ENCODE measurements at places on chromosomes 11 and 22.

DNA sequence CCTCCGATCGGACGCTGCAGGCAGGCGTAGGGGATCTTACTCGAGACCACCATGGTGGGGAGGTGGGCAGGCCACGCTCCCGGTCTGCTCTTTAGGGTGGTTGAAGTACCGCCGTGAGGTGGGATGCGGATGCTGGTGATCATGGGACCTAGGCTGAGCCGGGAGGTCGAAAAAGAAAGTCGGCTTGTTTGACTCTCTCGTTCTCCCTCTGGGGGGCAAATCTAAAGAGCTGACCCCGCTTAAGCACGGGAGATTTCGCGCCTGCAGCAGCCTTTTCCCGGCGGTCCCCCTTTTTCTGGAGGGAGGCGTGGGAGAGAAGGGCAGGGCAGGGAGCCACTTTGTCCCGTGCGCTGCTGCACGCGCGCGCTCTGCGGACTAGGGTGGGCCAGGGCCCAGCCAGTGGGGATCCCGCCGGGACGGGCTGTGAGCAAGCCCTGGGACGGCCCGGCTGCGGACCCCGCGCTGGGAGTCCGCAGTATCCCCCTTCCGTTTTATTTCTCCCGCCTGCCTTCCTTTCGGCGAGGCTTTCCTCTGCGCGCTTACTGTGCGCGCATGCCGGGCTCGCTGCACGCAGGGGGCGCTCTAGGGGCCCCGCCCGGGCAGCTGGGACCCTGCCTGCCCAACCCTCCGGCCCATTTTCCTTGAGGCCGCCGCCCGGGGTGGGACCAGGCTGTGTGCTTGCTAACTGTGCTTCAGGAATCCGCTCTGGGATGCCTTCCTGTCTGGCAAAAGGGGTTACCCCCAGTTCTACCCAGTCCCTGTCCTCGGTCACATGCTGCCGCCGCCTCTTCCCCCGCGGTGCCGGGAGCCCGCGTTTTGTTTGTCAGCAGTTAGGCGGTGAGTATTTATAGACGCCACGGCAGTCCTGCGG lies 81.0 kb downstream of the PRR5L start:
- DNase-seq: peak; percentile 34

GRCh38 chr11:81892770-81893635 lies 840.7 kb downstream of the FAM181B start:
- no peak for DNase-seq

DNA sequence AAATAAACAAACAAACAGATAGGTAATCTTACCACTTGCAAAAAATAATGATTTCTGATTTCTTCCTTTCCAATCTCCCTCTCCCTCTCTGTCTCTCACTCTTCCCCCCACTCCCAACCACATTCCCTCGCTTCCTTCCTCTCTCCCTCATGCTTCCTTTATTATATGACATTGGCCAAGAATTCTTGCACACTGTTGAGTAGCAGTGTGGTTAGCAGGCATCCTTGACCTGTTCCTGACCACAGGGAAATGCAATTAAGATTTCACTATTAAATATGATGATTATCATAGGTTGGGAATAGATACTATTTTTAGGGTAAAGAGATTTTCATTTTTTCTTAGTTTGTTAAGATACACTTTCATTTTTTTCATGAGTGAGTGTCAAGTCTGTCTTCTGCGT lies 14.7 kb upstream of the PLAAT4 start:
- no peak for DNase-seq

GRCh38 chr11:85947431-85948272 lies 92.5 kb downstream of the CCDC83 start:
- DNase-seq: no peak

- peak; percentile 10 for DNase-seq
Measured at GRCh38 chr11:113873236-113873626, 2.1 kb downstream of the USP28 start.

DNA sequence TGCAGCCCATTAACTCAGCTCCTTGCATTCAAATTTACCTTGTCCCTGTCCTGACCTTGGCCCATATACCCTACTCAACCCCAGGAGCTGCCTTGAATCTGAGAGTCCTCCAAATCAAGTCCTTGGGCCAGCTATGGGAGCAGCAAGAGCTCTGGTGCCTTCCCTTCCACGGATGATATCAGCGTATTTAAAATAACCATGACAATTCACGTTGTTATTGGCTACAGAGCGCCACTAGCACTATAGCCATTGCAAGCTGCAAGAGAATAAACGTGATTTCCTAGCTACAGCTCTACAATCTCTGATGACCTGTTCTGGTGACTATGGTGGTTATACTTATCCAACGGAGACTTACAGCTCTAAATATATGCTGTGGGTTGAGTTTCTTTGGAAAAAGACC lies 357.8 kb downstream of the LARGE1 start:
- peak; percentile 38 for DNase-seq

DNA sequence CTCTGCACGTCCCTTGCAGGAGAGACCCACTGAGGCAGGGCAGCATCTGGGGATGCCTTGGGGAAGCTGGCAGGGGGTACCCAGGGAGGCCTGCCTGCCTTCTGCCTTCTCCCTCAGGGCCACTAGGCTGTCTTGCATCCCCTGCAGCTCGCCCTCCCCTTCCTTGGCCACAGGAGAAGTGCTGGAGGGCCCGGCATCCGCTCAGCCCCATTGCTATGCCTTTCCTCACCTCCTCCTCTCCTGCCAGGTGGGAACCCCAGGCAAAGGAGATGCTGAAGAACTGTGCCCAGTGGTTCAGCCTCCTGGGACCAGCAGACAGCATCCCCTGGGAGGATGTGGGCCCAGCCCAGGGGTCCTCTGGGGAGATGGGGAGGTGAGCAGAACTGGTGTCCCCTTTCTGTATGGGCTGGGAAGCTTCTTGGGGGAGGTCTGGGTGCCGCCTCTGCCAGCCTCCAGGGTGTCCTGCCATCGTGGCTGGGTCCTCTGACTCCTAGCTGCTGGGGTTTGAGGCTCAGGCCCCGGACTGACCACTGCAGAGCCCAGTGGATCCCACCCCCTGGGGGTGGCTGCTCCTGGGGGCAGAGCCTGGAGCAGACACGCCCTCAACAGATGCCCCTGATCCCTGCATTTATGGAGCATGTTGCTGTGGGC lies 20.6 kb downstream of the MRGPRG start:
- DNase-seq: no peak

DNA sequence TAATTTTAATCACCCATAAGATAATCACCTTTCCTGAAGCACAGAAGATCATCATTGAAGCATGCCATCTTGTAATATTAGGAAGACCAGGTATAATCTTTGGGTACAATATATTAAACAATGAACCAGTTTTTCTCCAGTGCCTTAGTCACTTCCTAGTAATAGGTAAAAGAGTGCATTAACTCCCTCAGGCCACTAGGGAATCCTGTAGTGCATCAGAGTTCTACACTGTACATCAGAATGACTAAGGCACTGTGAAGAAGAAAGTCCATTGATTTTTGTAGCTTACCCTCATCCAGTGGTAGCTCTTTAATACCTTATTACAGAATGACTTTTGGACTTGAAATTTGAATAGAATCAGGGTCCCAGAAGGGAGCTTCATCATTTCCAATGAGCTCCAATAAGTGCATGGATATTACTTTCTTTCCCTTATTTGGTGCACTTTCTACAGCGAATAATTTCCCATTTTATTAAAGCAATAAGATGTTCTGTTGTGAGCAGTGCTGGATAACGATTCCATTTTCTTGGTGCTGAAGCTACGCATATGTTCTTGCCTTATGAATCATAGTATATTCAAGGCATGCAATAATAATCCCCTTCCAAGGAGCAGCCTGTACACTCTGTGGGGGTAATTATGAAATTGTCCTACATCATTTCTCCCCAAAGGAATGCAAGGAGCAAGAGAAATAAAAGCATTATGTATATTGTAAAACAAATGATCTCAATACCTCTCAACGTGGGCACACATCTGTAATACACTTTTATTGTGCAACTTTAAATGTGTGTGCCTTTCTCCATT lies 4.7 kb downstream of the C11orf87 start:
- DNase-seq: peak; percentile 26

DNA sequence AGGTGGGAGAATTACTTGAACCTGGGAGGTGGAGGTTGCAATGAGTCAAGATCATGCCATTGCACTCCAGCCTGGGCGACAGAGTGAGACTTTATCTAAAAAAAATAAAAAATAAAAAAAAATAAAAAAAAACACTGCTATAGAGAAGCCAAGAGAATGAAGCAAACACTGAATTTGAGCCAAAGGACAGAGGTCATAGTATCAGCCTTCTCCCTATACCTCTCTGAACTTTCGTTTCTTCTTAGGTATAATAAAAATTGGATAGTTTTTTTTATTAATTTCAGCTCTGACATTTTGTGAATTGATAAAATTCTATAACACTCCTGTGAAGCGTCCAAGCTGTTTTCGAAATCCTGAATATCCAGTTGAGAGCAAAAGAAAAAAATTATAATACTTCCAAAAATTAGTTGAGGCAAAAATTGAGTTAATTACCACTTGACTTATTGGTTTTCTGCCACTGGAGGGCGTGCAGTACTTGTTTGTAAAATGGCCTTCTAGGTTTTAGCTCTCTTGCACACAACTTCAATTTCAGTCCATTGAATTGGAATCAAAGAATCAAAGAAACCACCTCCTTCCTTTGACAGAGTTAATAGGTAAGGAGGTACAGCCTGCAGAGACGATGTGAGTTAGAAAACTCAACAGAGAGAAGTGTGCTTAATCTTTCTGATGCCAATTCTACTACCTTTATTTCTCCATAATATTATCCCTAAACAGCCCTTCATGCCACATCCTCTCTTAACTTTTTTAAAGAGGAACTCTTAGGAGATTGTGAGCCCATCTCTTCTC lies 143.2 kb downstream of the BBOX1 start:
- DNase-seq: peak; percentile 68

DNA sequence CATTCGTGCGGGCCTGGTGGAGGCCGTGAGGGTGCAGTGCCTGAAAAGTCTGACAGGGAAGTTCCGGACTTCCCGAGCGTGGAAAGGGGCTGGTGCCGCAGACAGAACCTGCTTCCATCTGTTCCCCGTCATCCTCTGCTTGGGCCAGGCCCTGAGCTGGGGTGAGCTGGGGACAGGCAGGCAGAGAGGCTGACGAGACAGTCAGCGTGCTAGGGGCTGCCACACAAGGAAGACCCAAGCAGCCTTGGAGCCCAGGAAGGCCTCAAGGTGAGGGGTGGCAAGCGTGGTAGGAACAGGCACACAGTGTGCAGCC lies 25.5 kb downstream of the NADSYN1 start:
- no peak for DNase-seq

DNA sequence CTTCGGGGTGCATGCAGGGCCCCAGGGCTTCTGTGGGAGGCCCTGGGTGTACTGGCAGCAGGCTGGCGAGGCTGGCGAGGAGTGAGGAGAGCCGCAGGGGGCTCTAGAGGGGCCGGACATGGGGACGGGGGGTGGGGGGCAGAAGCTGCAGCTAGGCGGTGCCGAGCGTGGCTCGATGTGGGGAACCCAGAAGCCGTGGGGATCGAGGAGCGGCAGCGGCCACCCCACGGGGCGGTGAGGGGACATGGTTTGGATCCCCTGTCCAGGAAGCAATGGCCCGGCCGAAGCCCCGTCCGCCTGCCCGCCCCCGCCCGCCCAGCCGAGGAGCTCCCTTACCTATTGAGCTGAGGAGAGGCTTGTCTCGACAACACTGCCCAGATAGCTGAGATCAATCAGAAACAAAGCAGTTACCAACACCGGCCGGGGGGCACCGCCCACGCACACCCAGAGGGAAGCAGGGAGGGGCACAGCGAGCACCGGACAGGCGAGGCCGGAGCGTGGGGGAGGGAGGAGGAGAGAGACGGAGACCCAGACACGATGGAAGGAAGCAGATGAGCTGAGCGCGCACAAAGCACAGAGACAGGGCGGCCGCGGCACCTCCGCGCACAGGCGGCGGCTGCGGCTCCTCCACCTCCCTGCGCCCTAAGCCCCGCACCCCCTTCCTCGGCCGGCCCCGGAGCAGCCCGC lies 38.7 kb downstream of the IGSF9B start:
- DNase-seq: no peak

- DNase-seq: no peak
Measured at GRCh38 chr22:50699001-50699755, 26.6 kb downstream of the SHANK3 start.

DNA sequence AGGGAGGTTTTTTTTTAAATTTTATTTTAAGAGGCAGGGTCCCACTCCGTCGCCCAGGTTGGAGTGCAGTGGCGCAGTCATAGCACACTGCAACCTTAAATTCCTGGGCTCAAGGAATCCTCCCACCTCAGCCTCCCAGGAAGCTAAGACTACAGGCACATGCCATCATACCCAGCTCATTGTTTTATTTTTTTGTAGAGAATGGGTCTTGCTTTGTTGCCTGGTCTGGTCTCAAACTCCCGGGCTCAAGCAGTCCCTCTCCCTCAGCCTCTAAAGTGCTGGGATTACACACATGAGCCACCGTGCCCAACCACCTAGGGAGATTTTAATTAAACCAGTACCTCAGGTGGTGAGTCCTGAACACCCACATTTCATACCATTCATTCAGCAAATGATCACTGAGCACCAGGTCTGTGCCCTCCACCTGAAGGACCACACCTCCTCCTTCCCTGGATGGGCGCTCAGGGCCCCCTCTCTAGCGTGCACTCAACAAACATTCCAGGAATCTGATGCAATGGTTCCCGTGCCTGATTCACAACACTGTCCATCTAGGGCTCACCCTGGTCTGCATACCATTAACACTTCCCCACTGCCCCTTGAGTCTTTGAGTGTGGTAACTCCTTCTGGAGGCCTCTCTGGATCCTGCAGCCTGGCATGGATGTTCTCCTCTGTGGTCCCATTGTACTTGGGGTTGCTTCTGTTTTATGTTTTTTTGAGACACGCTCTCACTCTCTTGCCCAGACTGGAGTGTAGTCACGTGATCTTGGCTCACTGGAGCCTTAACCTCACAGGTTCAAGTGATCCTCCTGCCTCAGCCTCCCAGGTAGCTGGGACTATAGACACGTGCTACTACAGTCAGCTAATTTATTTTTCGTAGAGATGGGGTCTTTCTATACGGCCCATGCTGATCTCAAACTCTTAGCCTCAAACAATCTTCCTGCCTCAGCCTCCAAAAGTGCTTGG lies 9.6 kb upstream of the MYH9 start:
- DNase-seq: no peak

- DNase-seq: no peak
Measured at GRCh38 chr11:35282221-35282882, 137.0 kb downstream of the SLC1A2 start.

DNA sequence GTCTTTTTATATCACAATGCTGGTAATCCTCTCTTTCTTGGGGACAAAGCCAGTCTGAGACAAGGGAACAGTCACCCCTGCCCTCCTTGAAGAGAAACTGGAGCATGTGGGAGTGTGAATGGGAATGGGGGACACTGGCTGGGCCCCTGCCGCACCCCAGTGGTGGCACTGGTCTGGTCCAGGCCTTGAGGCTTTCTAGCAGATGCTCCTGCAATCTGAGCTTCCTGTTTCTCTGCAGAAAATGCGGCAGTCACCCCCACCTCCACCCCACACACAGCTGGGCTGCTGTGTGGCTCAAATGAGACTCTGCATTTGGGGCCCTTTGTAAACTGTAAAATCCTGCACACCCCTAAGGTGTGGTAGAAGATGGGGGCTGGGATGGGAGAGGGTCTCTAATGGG lies 6.6 kb upstream of the MARK2 start:
- no peak for DNase-seq

GRCh38 chr11:35798983-35799382 lies 136.4 kb downstream of the TRIM44 start:
- DNase-seq: no peak

GRCh38 chr11:121645596-121645995 lies 192.8 kb upstream of the SORL1-AS1 start:
- no peak for DNase-seq

GRCh38 chr11:24731554-24731953 lies 234.7 kb downstream of the LUZP2 start:
- DNase-seq: no peak

- DNase-seq: no peak
Measured at GRCh38 chr11:80900265-80900664, 1459.4 kb upstream of the TENM4 start.

- DNase-seq: no peak
Measured at GRCh38 chr22:36584666-36585065, 55.7 kb upstream of the EIF3D start.

GRCh38 chr11:47399860-47400767 lies 8.3 kb upstream of the SLC39A13 start:
- DNase-seq: peak; percentile 38

Data from NCI-H146 (cell line).